AG09319 (cell line): ENCODE measurements at places on chromosomes 16 and 17.

- DNase-seq, result no peak
Measured at GRCh38 chr16:8869212-8869987, 594 bp upstream of the CARHSP1 start.

GRCh38 chr17:29699283-29699682, 76.6 kb upstream of the CORO6 start:
- DNase-seq, result no peak

DNA sequence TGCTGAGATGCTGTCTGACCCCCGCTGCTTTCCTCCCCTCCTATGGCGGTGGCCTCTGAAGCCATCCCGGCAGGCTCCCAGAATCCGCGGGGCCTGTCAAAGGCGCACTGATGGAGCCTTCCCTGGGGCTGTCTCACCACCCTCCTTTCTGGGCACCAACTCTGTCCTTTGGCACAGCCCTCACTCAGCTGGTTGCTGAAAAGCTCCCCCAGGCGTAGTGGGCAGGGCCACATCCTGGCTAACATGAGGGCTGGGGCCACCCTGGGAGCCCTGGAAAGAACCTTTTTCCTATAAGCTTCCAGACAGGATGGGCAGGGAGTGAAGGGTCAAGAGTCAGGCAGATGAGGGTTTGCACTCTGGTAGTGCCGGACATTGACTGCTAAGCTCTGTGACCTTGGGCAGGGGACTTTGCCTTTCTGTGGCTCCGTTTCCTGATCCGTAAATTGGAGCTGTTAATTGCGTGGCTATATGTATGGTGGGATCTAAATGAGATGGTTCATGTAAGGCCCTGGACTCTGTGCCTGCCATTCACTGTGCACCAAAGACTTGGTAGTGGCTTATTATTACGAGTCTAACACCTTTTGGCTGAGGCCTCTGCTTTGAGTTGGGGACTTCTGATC, 27.6 kb upstream of the LASP1NB start:
- no peak for DNase-seq

GRCh38 chr16:58318391-58318790, 23.6 kb upstream of the PRSS54 start:
- no peak for DNase-seq

GRCh38 chr17:83056583-83057396, 22.6 kb upstream of the METRNL start:
- DNase-seq, result no peak

DNA sequence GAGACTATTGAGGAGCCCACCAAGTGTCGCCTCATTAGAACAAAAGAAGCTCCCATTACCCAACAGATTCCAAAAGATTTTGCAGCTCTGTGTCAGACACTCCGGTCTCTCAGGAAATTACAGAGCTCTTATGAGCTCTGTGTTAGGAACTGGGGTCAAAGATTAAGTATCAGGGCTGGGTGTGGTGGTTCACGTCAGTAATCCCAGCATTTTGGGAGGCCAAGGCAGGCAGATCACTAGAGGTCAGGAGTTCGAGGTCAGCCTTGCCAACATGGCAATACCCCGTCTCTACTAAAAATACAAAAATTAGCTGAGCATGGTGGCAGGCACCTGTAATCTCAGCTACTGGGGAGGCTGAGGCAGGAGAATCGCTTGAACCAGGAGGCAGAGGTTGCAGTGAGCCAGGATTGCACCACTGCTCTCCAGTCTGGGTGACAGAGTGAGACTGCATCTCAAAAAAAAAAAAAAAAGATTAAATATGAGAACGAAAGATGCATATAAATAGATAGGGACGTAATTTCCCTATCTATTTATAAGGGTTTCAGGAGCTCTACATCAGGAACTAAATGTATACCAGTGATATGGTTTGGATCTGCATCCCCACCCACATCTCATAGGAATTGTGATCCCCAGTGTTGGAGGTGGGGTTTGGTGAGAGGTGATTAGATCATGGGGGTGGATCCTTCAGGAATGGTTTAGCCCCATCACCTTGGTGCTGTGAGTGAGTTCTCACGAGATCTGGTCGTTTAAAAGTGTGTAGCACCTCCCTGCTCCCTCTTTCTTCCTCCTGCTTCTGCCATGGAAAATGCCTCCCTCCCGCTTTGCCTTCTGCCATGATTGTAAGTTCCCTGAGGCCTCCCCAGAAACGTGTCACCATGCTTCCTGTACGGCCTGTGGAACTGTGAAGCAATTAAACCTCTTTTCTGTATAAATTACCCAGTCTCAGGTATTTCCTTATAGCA, 111.4 kb downstream of the PRKCA start:
- DNase-seq, result no peak

DNA sequence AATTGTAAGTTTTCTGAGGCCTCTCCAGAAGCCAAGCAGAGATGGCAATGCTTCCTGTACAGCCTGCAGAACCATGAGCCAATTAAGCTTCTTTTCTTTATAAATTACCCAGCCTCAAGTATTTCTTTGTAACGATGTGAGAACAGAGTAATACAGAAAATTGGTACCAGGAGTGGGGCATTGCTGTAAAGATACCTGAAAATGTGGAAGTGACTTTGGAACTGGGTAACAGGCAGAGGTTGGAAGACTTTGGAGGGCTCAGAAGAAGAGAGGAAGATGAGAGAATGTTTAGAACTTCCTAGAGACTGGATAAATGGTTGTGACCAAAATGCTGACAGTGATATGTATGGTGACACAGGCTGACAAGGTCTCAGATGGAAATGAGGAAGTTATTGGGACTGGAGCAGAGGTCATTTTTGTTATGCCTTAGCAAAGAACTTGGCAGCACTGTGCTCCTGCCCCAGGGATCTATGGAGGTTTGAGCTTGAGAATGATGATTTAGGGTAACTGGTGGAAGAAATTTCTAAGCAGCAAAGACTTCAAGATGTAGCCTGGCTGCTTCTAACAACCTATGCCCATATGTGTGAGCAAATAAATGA, 23.1 kb downstream of the PRDM7 start:
- DNase-seq, result no peak

DNA sequence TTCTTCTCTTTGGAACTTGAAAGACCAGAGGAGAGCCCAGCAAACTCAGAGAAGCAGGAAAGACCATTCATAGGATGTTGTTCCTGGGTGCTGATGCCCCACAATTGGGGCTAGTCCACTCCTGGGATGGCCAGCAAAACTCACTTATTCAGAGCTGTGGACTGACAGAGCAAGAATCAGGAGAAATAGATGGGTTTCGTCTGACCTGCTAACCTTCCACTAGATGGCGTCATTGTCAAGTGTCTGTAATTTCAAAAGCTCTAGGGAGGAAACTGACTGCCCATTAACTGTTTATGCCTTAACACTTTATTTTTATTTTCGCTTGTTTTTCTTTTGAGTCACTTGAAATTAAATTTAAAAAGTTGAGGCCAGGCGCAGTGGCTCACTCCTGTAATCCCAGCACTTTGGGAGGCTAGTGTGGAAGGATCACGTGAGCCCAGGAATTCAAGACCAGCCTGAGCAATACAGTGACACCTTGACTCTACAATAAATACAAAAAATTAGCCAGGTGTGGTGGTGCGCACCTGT, 28.7 kb upstream of the MILR1 start:
- peak; percentile 62 for DNase-seq
